Activated CD4-positive, alpha-beta T cell treated with anti-CD3 and anti-CD28 coated beads, Interleukin-2, amount 50 U/mL, for 48 hours (primary cell): ENCODE measurements at places on chromosomes 11 and 22.

DNA sequence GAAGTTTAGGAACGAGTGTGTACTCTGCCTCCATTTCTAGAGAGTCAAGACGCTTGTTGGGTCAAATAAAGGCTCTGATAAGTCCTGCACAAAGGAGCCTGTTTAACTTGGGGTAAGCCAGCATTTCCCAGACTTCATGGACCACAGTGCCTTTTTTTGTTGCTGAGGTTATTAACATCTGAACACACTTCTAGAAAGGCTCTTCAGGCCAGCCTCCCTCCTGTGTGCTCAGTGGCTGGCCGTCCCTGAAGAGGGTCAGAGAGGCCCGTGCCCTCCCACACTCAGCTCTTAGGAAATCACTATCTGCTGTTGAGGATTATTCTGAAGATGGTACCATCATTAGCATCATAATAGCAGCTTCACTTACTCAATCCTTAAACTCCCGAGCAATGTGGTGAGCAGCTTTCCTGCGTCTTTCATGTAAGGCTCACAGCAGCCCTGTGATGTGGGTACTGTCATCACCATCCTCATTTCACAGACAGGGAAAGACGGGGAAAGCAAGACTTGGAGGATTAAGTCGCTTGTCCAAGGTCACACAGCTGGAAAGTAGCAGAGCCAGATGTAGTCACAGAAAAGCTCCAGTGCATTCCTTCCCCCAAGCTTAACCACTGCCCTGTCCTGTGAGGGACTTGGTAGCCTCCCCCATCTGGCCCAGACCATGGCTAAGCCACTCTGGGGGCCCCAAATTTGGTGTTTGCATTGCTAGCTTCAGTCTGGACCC is 71.3 kb downstream of the TSPAN18 start:
- DNase-seq = no peak

GRCh38 chr11:28038775-28039174 is 69.2 kb downstream of the KIF18A start:
- DNase-seq = no peak

- DNase-seq = no peak
Measured at GRCh38 chr11:73866586-73866996, 10.1 kb downstream of the COA4 start.

- DNase-seq = no peak
Measured at GRCh38 chr11:43145653-43146052, 166.1 kb upstream of the API5 start.

DNA sequence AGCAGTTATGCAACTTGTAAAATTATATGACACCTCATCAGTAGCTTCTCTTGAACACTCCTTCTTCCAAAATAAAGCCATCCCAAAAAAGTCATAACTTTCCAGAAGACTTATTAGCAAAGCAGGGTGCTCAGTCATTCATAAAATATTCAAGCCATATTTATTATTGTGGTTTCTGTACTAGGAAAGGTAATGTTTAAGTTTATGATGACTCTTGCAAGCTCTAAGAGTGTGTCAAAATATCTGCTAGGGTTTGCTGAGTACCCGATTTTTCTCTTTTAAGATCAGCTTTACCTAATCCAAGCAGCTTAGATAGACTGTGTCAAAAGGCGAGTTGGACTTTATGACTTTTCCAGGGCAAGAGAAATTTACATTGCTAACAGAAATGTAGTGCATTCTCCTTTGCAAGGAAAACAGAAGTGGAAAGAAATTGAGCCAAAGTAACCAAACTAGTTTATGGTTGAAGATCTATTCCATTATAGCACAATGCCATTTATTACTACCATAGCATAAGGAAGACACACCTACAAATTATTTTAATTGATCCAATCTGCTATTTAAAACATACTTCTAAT is 98.0 kb upstream of the SOX6 start:
- DNase-seq = no peak

DNA sequence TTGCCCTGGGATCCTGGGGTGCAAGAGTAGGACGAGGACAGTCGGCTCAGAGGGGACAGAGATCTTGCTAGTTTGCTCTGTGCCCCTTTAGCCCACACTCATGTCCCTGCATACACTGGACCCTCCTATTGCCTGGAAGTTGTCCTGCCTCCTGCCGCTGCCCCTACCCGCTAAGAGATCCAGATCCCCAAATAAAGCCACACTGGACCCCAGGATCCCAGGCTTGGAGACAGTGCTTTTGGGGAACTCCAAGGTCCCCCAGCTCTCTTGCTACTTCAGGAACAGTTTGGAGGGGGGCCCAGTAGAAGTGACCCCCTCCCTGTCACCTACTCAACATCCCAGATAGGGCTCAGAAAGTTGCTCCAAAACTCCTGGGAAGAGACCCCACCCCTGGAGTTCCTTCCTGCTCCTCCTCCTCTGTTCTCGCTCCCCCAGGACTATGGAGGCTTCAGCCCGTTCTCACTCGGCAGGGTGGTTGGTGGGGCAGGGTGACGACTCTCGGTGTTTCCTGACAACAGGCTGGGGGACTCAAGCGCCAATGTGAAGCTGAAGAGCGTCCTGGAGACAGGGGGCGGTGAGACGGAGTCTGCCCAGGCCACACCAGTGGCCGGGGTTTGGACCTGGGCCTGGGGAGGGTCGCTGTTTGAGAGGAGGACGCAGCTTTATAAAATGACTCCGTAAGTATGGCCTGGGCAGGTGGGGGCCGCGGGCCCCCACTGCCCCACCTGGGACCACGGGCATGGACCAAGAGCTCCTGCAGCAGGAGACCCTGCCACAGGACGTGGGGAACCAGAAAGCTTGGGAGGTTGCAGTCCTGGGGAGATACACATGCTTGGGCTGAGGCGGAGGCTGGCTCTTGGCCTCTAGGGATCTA is 19.2 kb upstream of the TUB start:
- no peak for DNase-seq

DNA sequence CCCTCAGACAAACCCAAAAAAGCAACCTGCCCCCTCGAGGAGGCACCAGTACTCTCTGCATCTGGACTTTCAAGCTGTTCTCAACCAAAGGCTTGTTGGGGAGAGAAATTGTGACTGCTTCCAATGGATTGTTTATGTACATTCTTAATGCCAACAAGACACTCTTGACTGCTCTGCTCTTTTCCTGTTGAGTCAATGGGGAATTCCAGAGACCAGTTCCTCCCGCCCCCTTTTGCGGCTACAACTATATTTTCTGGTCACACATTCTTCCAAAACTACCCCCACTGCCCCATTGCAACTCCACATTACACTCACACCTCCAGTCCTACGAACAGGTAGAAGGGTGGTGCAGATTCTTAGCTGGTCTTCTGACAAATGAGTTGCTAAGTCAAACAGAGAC is 187.0 kb downstream of the DSCAML1 start:
- peak; percentile 51 for DNase-seq

DNA sequence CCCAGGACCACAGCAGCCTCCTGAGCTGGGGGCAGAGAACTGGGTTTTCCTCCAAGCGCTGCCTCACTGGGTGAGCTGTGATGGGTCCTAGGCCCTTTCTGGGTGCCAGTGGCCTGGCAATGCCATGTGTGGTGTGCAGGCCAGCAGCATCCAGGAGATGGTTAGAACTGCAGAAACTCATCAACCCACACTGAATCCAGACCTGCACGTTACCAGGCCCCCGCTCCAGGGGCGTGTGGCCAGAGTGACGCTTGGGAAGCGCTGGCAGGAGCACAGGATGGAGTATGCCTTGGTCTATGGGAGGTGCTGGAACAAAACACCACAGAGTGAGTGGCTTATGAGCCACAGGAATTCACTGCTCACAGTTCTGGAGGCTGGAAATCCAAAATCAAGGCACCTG is 97.0 kb downstream of the MN1 start:
- no peak for DNase-seq

- DNase-seq = no peak
Measured at GRCh38 chr11:8790968-8791367, 108.4 kb downstream of the RPL27A start.

- peak; percentile 39 for DNase-seq
Measured at GRCh38 chr11:66580803-66581202, 12.1 kb downstream of the CCDC87 start.

GRCh38 chr11:35321111-35321510 is 98.2 kb downstream of the SLC1A2 start:
- DNase-seq = no peak

- no peak for DNase-seq
Measured at GRCh38 chr22:22892096-22893052, 4.8 kb downstream of the IGLL5 start.

DNA sequence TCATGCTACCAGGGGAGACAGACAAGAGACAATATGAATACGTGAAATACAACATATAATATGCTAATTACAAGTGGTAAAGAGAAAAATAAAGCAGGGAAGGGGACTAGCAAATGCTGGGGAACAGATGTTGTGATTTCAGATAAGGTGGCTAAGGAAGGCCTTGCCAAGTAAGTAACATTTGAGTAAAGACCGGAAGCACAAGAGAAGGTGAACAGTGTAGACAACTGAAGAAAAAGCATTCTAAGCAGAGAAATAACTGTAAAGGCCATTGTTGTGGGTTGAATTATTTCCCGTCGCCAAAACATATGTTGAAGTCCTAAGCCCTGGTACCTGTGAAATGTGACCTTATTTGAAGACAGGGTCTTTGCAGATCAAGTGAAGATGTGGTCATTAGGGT is 63.7 kb upstream of the EED start:
- no peak for DNase-seq

DNA sequence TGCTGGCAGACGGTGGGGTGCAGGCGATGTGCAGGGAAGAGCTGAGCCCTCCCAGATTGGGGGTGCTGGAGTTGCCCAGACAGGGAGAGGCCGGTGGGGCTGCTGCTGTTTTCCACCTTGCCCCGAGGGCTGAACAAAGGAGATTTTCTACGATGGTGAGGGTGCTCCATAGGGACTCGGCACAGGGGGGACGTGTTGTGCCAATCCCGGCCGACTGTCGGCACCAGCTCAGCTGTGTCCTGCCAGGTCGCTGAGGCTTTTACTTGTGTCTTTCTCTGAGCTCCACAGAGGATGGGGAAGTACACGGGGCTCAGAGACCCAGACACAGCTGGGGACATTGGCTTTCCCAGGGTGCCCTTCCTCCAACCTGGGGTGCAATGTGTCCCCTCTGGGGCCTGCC is 816.8 kb downstream of the BRD1 start:
- DNase-seq = no peak

GRCh38 chr22:17898375-17898774 is 124.1 kb upstream of the BID start:
- no peak for DNase-seq

- no peak for DNase-seq
Measured at GRCh38 chr11:6390718-6391469, 620 bp downstream of the SMPD1 start.

GRCh38 chr11:66315921-66316811 is 678 bp downstream of the CD248 start:
- no peak for DNase-seq

- DNase-seq = no peak
Measured at GRCh38 chr11:88360141-88360540, 22.6 kb upstream of the CTSC start.
